ENCODE measurements at places on chromosomes 16 and 17. TPM values are rescaled to one million over a fixed set of nuclear protein-coding genes. Genes with fewer than 3 reads are reported as not detected.
A peak's percentile ranks its signal among the peaks of the same experiment; 100 is the strongest.

Gene CBLN1
- not detected for total RNA-seq

Gene MMP2
- 1,311 TPM for total RNA-seq

Gene MTSS2
- total RNA-seq = 126 TPM

DNA sequence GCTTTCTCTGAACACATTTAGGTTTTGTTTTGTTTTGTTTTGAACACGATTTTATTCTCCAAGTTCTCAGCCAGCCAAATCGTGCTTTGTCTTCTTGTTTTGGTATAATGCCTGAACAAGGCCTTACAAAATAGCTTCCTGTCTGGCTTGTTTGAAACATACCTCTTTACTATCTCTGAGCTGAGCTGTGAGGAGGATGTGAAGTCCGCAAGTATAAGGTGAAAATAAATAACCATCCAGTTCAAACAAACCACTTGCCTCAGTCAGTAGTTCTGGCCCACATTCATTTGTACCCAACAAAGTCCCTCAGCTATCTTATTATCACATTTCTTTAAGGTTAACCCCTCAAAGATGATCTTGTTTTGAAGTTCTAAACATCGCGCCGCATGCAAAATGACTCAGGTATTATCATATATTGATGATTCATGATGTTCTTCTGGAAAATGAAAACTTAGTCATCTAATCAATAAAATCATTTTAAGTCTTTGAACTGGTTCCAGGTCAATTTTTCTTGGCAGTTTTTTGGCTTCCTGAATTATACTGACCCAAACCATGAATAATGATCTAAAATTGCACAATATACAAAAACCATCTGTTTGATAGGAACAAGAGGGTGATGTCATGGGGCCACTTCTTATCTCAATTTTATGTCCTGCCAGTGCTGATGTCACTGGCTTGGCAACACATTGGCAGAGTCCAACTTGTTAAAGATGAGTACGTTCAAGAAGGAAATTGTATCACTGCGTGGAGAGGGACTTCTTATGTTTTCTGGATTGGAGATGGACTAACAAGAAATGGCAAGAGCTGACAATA lies 694.3 kb downstream of the KCNJ2 start:
- no peak overlapping the region for H3K4me3 ChIP-seq
- no peaks in the 10 kb centered on the region for H3K36me3 ChIP-seq
- peak; percentile 82 for DNase-seq
- H3K27ac ChIP-seq = no peak overlapping the region
- H3K4me1 ChIP-seq = no peaks in the 10 kb centered on the region

Gene IRX3
- total RNA-seq = 0.33 TPM

Gene SCGB1C2
- not detected for total RNA-seq

DNA sequence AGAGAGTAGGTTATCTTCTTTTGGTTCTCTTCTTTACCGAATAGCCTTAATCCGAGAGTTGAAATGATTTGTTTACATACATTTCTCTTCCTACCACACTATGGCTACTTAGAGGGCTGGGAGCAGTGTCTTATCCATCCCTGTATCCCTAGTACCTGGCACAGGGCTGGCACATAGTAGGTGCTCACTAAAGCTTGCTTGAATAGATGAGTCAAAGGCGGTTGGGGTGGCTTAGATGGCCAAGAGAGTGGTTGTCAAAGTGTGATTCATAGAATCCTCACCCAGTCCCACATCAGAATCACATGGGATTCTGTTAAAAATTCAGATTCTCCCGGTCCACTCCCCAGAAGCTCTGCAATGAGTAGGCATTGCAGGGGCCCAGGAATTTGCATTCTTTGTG lies 11.1 kb downstream of the CHAD start:
- H3K4me3 ChIP-seq = no peak overlapping the region
- H3K4me1 ChIP-seq = no peaks in the 10 kb centered on the region
- H3K36me3 ChIP-seq = no peaks in the 10 kb centered on the region
- H3K27ac ChIP-seq = no peak overlapping the region
- DNase-seq = no peak

Gene KRTAP4-3
- not detected for total RNA-seq

DNA sequence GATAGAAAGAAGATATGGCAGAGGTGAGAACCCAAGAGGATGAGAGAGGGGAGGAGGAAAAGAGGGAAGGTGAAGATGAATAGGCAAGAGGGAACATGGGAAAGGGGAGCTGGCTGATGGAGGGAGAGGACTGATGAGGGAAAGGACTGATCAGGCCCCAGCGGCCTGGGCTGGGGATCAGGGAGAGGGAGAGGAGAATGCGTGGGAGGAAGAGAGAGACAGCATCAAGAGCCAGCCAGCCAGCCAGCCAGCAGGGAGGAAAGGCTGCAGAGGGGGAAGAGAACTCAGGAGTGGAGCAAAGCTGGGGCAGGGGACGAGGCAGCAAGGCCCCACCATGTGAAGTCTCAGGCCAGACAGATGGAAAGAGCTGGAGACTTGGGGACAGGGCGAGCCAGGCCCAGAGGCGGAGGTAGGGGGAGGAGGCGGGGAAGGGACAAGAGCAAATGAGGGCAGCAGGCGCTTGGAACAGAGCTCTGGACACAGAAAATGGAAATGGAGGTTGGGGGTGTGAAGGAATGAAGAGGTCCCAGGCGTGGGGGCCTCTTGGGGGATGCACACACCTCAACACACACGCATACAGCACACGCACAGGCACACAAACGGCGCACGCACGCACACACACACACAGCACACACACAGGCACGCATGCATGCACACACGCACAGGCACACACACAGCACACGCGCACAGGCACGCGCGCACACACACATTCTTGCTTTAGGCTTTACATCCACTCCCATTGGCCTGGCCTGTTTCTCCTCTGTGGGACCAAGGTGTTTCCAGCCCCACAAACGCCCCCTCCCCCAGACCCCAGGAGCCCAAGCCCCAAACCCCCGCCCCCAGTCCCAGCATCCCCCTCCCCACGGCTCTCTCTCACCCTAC lies 12.3 kb downstream of the DLG4 start:
- no peak overlapping the region for H3K4me3 ChIP-seq
- H3K27ac ChIP-seq = peak overlapping the region; percentile 9
- H3K4me1 ChIP-seq = peaks cover 5% of the 10 kb centered on the region
- H3K36me3 ChIP-seq = peaks cover 10% of the 10 kb centered on the region
- no peaks in the 10 kb centered on the region for H3K27me3 ChIP-seq
- DNase-seq = no peak

DNA sequence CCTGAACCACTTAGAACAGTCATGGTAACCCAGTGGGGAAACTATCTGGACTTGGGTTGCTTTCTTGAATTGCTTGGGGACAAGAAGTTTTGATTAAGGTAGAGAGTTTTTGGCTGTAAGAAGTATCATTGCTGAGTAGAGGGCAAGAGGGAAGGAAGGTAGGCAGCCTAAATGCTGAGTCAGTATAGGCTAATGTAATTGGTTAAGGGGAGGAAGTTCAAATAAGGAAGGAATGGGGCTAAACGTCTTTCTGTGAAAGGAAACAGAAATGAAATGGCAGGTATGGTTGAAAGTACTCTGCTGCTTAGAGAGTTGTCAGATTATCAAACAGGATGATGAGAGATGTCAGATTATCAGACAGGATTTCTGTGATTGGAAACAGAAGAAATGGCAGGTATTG lies 20.3 kb downstream of the KPNB1 start:
- H3K27me3 ChIP-seq = no peaks in the 10 kb centered on the region
- peaks cover 27% of the 10 kb centered on the region for H3K36me3 ChIP-seq
- no peaks in the 10 kb centered on the region for H3K4me1 ChIP-seq
- H3K4me3 ChIP-seq = no peak overlapping the region
- no peak overlapping the region for H3K27ac ChIP-seq
- no peak for DNase-seq

Gene TBC1D3E
- not detected for total RNA-seq

GRCh38 chr17:71176928-71177443 lies 943.8 kb upstream of the SOX9 start:
- H3K27me3 ChIP-seq = no peaks in the 10 kb centered on the region
- no peaks in the 10 kb centered on the region for H3K4me1 ChIP-seq
- DNase-seq = no peak
- no peaks in the 10 kb centered on the region for H3K36me3 ChIP-seq
- no peak overlapping the region for H3K4me3 ChIP-seq

Gene KRTAP9-1
- not detected for total RNA-seq

DNA sequence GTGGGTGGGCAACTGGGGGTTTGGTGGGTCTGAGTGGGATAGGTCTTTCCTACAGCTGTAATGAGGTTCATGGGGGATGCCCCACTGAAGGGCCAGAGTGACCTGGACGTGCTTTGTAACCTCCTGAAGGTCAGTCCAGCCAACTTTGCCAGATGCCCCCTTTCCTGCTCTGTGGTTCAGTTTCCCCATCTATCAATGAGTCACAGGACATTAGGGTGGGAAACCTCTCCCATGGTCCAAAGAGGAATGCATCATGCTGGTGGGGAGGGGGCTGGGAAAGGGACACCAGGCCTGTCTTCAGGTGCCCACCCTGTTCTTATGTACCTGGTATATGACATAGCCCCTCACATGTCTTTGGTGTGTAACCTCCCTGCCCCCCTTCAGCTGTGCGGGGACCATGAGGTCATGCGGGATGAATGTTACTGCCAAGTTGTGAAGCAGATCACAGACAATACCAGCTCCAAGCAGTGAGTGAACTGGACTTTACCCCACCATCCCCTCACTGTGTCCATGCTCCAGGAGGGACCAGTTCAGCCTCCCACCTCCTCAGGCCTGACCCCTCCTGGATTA lies 24.0 kb upstream of the ALKBH5 start:
- H3K27me3 ChIP-seq = no peaks in the 10 kb centered on the region
- H3K4me3 ChIP-seq = no peak overlapping the region
- peak; percentile 24 for DNase-seq
- H3K36me3 ChIP-seq = no peaks in the 10 kb centered on the region
- no peak overlapping the region for H3K27ac ChIP-seq

GRCh38 chr17:61218438-61218837 lies 181.2 kb upstream of the TBX2 start:
- peak overlapping the region; percentile 65 for H3K27ac ChIP-seq
- no peak overlapping the region for H3K4me3 ChIP-seq
- DNase-seq = peak; percentile 49
- H3K36me3 ChIP-seq = no peaks in the 10 kb centered on the region
- H3K27me3 ChIP-seq = no peaks in the 10 kb centered on the region
- H3K4me1 ChIP-seq = peaks cover 22% of the 10 kb centered on the region

GRCh38 chr17:39635614-39636176 lies 1.2 kb upstream of the STARD3 start:
- no peak overlapping the region for H3K27ac ChIP-seq
- no peak for DNase-seq
- H3K36me3 ChIP-seq = no peaks in the 10 kb centered on the region
- H3K4me1 ChIP-seq = peaks cover 13% of the 10 kb centered on the region
- H3K27me3 ChIP-seq = peaks cover 8% of the 10 kb centered on the region

DNA sequence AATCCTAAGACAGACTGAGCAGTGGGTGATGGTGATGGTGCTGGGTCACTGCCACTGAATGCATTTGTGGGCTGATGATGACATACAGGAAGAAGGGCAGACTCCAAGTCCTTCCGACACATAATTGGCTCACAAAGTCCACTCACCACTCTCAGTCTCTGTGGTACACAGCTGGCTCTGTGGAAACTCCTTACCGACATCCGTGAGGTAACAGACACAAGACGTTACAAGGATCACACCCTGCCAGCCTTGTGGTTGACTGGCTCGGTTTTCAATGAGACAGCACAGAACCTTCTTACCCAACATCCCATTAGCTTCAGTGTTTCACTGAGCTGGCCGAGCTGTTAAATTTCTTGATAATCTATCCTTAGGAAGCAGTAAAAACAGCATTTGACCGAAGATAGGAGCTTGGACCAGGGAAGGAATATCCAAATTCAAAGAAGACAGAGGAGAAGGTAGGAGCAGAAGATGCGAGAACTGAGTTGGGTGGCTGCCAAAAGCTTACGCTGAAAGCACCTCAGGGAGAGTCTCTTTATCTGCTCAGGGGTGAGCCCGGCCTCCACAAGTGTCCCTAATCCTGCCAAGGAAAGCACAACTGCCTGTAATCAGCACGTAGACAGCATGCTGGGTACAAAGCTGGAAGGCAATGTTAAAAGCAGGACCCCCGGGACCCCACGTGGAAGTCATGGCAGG lies 5.5 kb upstream of the MXRA7 start:
- H3K4me3 ChIP-seq = no peak overlapping the region
- H3K27ac ChIP-seq = peak overlapping the region; percentile 95
- peaks cover 20% of the 10 kb centered on the region for H3K36me3 ChIP-seq
- H3K4me1 ChIP-seq = peaks cover 19% of the 10 kb centered on the region
- no peaks in the 10 kb centered on the region for H3K27me3 ChIP-seq
- DNase-seq = peak; percentile 100

GRCh38 chr17:16465861-16466338 lies 26.1 kb downstream of the LRRC75A start:
- no peaks in the 10 kb centered on the region for H3K4me1 ChIP-seq
- H3K4me3 ChIP-seq = no peak overlapping the region
- H3K27me3 ChIP-seq = no peaks in the 10 kb centered on the region
- H3K27ac ChIP-seq = no peak overlapping the region
- H3K36me3 ChIP-seq = peaks cover 2% of the 10 kb centered on the region
- no peak for DNase-seq

DNA sequence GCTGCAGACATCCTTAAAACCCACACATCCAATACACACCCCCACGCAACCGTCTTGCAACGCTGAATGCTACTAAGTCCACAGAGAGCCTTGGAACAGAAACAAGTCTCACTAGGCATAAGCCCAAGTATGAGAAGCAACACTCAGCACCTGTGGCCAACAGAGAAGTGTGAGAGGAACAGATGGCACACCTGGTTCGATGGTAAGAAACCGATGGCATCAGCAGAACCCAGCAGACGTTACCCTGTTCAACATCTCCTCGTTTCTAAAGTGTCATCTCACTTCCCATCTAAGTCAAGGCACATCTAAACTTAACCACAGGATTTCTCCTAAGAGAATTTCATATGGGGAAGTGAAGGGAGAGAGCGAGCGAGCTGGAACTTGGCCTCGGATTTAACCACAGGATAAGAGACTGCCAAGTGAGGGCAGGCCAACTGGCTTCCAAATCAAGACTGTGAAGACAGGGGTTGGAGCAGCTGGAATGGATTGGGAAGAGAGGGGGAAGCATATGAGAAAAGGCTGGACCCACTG lies 41.0 kb downstream of the NXPH3 start:
- DNase-seq = peak; percentile 93
- H3K27ac ChIP-seq = no peak overlapping the region
- peaks cover 8% of the 10 kb centered on the region for H3K4me1 ChIP-seq
- H3K36me3 ChIP-seq = no peaks in the 10 kb centered on the region

- peak within 1 kb of the TSS; percentile 95 for H3K27ac ChIP-seq
- no peaks in the 10 kb centered on the region for H3K27me3 ChIP-seq
- DNase-seq = peak; percentile 87
- peaks cover 15% of the 10 kb centered on the region for H3K36me3 ChIP-seq
- H3K4me3 ChIP-seq = peak within 1 kb of the TSS; percentile 98
- peaks cover 13% of the 10 kb centered on the region for H3K4me1 ChIP-seq
Measured at GRCh38 chr16:55478827-55479429, at the start of gene MMP2. Gene MMP2, plus strand, starts transcription at chr16:55479198. Its CDS starts 282 bp downstream, at chr16:55479480.

Gene LLGL2
- 0.33 TPM for total RNA-seq

Gene CDT1
- 3.6 TPM for total RNA-seq

- H3K4me1 ChIP-seq = peaks cover 3% of the 10 kb centered on the region
- H3K4me3 ChIP-seq = no peak overlapping the region
- DNase-seq = peak; percentile 75
Measured at GRCh38 chr16:69243479-69243878, 56.5 kb downstream of the SNTB2 start.
